NCI-H82 (cell line): ENCODE measurements at places on chromosomes 2 and 18.

DNA sequence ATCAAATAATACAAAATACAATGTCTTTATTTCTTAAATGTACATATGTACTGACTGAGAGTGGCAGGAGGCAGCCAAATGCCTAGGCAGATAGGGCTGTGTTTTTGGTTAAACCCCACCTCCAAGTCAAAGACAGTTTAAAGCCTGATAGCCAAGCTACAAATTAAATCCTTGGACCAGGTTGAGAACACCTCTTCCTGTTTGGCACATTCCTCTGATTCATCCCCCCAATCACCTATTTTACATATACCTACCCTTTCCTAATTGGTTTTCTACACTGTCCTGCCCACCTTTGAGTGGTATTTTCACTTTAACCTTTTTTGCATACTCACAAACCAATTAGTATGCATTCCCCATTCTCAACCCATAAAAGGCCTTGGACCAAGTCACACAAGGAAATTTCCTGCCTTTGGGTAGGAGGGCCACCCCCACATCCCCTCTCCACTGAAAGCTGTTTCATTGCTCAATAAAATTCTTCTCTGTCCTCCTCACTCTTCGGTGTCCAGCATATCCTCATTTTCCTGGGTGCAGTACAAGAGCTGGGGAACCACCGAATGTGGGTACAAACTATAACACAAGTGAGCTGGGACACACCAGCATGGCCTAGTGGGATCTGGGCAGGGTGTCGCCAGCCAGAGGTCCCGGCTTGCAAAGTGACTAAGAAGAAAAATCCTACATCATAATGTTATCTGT, 149.1 kb downstream of the UBE2E3 start:
- DNase-seq, result no peak

GRCh38 chr2:86241611-86242010, 42.4 kb downstream of the MRPL35 start:
- no peak for DNase-seq

DNA sequence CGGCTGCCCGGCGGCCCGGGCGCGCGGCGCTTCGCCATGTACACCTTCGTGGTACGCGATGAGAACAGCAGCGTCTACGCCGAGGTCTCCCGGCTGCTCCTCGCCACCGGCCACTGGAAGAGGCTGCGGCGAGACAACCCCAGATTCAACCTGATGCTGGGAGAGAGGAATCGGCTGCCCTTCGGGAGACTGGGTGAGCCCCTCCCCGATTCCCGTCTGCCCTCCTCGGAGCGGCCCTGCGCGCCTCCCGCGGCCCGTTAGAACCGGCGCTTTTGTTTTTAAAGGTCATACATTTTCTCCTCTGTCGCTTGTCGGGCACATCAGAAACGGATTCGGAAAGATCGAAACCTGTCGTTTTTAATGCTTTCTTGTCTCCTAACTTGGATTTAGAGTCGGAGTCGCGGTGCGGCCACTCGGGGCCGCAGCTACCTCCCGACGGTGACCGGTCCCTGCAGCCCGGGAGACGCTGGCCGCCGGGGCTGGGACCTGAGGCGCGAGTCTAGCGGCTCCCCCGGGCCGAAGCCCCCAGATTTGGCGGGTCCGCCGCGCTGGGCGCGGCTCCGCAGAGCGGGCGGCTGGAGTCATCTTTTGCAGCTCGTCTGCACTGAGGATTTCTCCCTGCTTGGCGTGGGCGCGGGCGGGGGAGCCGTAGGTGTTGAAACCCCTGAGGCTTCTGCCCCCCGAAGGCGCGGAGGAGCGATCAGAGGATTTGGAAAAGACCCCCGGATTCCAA, 519 bp downstream of the TTL start:
- peak; percentile 71 for DNase-seq

DNA sequence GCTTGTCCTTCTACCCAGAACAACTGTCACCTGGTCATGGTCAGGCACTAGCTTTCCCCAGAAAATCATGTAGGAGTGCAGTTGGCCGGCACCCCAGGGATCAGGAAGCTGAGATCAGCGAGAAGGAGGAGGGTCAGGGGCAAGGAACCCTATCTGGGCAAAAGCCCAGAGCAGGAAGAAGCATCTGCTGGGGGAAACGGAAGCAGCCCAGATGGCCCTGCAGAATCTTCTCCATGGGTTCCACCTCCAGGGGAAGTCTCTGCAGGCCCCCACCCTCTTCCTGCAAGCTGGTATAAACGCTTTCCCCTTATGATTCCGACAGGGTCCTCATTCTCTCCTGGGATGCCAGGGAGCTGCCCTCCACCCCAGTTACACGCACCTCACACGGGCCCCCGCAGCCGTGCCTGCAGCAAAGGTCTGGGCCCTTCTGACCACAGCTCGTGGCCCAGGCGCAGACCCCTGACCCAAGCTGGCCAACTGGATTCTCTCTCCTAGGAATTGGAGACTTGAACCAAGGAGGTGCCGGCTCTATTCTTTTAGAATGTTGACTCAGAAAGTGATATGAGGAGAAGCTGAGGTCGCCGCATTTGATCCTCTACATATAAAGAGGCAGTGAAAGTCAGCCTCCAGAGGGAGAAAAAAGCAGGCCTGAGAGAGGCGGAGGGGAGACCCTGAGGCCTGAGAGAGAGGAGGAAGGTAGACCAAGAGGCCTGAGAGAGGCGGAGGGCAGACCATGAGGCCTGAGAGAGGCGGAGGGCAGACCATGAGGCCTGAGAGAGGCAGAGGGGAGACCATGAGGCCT, 71.0 kb downstream of the STPG4 start:
- DNase-seq, result no peak

DNA sequence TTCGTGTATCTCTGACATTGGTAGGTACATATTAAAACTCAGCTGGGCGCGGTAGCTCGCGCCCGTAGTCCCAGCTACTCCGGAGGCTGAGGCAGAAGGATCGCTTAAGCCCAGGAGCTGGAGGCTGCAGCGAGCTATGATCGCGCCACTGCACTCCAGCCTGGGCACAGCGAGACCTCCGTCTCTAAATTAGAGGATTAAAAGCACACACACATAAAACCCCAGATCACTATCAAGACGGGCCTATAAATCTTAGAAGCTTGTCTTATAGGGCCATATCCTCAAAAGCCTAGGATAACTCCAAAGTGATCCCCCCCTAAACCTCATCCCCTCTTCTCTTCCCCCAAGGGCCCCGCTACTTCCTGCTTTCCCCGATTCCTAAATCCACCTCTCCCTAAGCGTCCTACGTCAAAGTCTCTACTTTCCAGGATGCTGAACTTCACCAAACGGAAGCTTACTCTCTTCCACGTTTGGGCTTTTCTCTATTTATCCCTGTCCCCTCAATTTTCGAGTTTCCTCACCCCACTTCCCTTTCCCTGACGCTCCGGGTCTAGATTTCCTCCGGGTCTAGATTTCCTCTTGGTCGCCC, 707 bp downstream of the KRCC1 start:
- DNase-seq, result peak; percentile 70

- DNase-seq, result no peak
These were observed 8.0 kb upstream of the CDK15 start for GRCh38 chr2:201798252-201798913.

- no peak for DNase-seq
These were observed 2.6 kb upstream of the CCDC68 start for GRCh38 chr18:54961868-54962267.

- no peak for DNase-seq
These were observed 155.5 kb downstream of the CTIF start for GRCh38 chr18:48694295-48694694.

- DNase-seq, result peak; percentile 40
These were observed 79.2 kb upstream of the PXDN start for GRCh38 chr2:1823187-1824169.

- peak; percentile 91 for DNase-seq
These were observed 20.9 kb downstream of the GKN2 start for GRCh38 chr2:68931799-68932198.

DNA sequence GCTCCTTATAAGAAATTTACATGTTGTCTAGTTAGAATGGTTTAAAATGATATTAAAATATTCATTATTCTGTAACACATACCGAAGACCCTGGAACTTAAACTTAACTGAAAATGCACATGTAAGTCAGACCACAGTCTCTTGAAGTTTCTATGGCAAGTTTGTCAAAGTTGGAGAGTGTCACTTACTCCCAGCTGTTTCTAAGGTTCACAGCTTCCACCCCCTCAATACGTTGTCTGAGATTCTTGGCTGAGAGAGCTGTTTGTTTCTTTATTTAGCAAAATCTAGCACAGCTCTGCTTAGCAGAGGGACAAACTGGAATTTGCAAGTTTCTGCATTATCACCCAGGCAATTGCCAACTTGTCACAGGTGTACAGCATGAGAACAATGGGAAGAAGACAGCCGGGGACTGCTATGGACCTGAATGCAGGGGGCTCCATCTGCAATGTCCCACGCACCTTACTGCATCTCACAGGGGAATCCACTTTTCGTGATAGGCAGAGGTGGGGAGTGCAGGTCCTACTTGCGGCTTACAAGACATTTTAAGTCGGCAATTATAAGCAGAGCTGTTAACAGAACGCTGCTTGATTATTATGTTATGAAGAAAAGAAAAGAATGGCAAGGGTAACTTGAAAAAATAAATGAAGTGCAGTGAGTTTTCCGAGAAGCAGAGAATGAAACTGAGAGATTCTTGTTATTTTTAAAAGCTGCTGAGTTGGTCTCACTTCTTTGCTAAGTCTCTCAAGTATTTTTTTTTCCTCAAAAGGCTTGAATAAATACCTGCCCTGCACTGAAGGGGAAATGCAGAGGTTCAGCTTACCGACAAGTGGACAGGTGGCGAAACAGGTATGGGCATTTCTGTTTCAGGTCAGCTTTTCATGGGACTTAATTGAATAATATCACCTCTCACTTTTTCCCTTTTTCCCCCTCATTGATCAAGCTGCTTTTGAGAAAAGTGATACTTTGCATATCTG, 1072.1 kb upstream of the FANCL start:
- DNase-seq, result no peak

GRCh38 chr2:173049831-173050230, 25.8 kb upstream of the MAP3K20 start:
- DNase-seq, result peak; percentile 44

GRCh38 chr2:58769864-58770234, 528.7 kb upstream of the FANCL start:
- no peak for DNase-seq

DNA sequence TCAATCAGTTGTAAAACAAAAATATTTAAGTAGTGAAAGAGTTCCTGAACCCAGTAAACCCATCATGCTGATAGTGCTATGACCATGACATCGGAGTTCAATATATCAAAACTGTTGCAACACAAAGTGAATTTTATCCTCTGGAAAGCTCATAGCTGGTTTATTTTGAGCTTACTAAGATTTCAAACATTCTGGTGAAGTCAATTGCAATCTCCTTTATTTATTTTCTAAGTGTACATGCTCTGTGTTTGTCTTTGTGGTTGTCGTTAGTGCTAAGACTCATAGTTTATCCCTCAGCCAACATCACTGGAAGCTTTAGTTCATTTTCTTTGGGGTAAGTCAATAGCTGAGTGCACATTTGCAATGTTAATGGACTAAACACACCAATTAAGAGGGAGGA, 91.9 kb downstream of the QPCT start:
- no peak for DNase-seq

- DNase-seq, result no peak
These were observed 135.4 kb downstream of the NBAS start for GRCh38 chr2:15425712-15426111.

- DNase-seq, result no peak
These were observed 210.9 kb upstream of the KLHL14 start for GRCh38 chr18:32983721-32984120.

GRCh38 chr2:25419678-25420242, 78.0 kb upstream of the DNMT3A start:
- DNase-seq, result no peak

DNA sequence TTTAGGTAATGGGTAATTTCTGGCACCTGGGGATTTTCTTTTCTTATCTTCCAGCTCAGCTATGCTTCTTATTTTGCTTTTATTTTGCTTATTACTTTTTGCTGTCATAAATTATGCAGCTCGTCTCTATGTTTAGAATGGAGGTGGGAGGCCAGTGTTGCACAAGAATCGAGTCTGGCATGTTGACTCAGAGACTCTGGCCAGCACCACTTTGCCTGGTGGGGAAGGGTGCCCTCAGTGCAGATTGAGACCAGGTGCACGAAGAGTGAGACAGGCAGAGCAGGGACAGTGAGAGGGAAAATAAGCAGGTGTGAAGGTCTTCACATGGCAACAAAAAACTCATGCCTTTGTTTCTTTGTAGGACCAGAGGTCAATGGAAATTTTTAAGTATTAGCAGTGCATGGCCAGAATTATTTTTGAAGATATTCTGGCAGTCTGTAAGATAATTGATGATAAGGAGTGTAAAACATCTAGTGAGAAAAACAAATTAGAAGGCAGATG, 59.2 kb upstream of the SLC5A7 start:
- peak; percentile 39 for DNase-seq

DNA sequence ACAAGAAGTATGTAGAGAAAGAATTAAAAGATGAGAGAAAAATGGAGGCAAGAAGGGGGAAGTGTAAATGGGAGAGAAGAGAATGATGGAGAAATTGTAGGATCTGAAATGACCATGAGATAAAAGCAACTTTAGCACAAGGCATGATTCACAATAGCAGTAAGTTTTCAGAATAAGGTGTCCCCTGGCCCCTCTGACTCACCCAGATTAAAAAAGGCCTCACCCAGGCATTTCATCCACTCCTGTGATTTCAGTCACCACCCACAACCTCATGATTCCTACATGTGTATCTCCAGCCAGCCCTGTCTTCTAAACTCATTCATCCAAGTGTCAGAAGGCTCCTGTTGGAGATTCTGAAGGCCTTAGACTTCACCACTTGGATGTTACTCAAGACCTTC, 56.6 kb downstream of the SP100 start:
- DNase-seq, result no peak
